ENCODE measurements at places on chromosomes 6 and 20.

GRCh38 chr6:4282926-4283325, 147.6 kb upstream of the ECI2 start:
- no peak for DNase-seq

- DNase-seq = no peak
These were observed 81.8 kb upstream of the DST start for GRCh38 chr6:56724455-56724854.

GRCh38 chr20:51586005-51586440, 43.5 kb upstream of the NFATC2 start:
- no peak for DNase-seq

GRCh38 chr6:142945049-142945445, at the start of gene HIVEP2:
Gene HIVEP2 (minus strand): TSS chr6:142945176. CDS start chr6:142774738, 170,438 bp downstream.
- DNase-seq = peak; percentile 75

GRCh38 chr6:144888621-144889020, 603.5 kb downstream of the UTRN start:
- no peak for DNase-seq

- no peak for DNase-seq
These were observed 256.7 kb upstream of the RAB32 start for GRCh38 chr6:146286961-146287360.

DNA sequence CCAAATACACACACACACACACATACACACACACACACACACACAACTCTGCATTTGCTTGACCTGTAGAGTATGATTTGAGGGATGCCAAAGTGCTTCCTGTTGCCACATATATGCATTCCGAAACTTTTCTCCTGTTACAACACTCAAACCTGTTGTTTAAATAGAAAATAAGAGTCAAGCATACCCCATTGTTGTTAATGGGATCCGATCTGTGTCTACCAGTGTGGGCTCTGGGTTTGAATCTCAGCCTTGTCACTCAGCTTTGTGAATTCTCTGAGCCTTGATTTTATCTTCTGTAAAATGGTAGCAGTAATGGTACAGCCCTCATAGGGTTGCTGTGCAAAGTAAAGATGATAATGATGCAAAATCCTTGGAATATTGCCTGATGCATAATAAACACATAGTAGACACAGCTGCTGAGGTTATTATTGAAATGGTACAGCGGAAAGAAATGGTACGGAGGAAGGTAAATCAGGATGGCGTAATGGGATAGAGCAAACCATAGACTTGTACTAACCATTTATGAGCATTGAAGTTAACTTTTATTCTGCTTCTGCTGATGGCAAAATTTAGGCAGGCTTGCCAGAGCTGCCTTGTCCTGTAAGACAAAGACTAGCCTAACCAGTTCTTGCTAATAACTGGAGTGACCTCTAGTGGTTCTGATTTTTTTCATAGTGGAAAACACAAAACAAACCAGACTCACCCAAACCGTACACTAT, 113.5 kb upstream of the PHACTR1 start:
- peak; percentile 21 for DNase-seq

DNA sequence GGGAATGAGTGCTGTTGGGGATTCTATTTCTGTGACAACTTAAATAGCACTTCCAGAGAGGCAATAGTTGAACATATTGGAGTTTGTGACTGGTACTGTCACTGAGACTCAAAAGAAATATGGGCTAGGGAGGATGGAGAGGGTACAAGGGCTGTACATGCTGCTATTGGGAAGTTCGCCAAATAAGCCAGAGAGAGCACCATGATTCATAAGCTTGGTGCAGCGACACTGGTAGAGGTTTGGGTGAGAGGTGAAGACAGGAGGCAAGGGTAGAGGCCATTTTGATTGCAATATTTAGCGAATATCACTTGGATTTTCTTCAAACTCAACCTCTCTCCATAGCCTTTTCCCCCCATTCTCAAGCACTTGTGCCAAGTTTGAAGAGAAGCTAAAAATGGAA, 214.3 kb downstream of the OGFRL1 start:
- DNase-seq = no peak

GRCh38 chr6:1346101-1346500, 34.2 kb downstream of the FOXQ1 start:
- DNase-seq = no peak

DNA sequence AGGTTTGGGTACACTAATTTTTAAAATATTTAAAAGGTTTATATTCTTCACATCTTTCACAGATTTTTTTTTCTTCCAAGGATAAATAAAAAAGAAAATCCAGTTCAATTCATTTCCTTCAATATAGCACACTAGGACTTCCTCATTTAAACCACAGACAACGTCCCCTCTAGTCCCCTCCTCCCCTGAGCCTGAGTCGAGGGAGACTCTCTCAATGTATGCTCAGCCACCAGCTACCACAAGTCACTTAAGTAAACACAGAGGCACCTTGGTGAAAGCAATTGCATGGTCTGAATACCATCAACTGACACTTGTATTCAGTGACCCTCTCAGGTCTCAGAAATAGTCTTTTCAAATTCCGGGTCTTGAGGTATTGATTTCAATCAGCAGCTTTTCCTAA, 88.6 kb downstream of the SIM1 start:
- no peak for DNase-seq

GRCh38 chr20:43508604-43509040, 1.1 kb downstream of the L3MBTL1 start:
- no peak for DNase-seq

GRCh38 chr6:41013466-41014153, 25.4 kb downstream of the UNC5CL start:
- DNase-seq = no peak

GRCh38 chr6:95917034-95917433, 98.7 kb upstream of the FUT9 start:
- no peak for DNase-seq

DNA sequence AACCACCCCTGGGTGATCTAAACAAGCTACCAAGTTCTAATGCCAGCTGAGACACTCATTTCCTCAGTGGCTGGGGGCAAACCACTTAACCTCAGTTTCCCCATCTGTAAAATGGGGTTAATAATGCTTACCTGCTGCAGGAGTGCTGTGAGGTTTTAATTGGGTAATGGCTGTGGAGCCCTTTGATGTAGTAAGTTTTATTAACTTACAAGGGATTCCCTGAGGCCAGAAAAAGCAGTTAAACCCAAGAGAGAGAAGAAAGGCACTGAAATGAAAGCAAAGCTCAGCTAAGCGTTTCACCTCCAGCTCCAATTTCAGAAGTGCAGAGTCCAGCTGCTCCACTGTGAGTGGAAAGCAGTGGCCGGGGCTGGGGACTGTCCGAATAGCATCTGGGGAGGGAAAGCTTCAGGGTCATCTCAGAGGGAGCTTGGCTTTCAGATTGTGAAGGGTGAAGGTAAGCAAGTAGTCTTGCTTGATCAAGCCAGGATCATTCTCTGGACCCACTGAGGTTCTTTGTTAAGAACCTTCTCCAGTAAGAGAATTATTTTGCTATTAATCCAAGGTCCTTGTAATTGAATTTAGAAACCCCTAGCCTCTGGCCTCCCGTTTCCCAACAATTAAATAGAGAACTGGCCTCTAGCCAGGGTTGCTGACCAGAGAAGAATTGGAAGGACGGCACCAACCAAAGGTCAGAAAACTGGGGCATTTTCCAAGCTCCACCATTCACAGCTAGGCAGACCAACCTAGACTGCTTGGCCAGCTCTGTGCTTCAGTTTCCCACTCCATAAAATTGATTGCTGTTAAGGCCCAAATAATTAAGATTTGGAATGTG, 20.9 kb upstream of the TCP11 start:
- DNase-seq = peak; percentile 31

DNA sequence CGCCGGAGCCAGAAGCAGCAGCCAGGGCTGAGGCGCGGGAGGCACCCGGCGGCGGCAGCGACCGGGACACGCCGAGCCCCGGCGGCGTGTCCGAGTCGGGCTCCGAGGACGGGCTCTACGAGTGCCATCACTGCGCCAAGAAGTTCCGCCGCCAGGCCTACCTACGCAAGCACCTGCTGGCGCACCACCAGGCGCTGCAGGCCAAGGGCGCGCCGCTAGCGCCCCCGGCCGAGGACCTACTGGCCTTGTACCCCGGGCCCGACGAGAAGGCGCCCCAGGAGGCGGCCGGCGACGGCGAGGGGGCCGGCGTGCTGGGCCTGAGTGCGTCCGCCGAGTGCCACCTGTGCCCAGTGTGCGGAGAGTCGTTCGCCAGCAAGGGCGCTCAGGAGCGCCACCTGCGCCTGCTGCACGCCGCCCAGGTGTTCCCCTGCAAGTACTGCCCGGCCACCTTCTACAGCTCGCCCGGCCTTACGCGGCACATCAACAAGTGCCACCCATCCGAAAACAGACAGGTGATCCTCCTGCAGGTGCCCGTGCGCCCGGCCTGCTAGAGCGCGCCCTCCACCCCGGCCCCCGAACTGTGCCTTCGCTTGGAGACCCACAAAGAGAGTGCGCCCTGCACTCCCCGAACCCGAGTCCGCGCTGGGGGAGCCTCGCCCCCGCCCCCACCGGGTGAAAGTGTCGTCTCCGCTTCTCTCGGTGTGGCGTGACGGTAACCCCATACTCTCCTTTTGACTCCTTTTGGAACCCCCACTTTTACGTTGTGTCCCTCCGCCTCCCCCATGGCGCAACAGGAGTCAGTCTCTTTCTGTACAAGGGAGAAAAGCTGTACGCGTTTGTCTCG, 1.6 kb downstream of the INSM1 start:
- DNase-seq = no peak

GRCh38 chr20:44170816-44171410, 16.1 kb downstream of the JPH2 start:
- no peak for DNase-seq

GRCh38 chr6:117840541-117840983, 66.5 kb upstream of the SLC35F1 start:
- DNase-seq = no peak

DNA sequence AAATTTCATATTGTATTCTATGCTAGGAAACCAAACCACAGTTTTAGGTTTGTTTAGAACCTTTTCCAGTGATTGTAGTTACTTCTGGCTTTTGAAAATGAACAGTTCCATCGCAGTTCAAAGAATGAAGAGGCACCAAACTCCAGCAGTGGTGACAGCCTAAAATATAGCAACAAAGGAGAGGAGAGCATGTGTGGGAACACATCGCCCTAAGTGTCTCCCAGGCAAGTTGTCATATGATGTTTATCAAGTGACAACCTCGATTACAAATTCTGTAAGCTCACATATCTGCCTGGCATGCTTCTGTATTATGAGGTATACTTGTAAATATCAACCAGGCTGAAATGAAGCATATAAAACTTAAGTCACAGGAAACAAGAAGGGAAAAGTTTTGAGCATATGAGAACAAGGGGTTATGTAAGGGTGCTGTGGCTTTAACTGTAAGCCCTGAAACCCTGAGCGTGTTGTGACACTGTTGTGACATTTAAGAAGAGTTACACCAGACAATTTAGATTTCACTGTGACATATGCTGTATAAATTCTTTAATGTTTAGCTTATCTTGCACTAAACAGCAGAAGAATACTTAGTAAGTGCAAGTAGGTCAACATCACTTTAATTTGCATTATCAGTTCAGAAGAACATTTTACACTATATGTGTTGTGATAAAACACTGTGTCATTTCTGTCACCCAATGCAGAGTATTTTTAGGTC, 29.1 kb upstream of the FBXL4 start:
- no peak for DNase-seq

- no peak for DNase-seq
These were observed 12.5 kb upstream of the R3HDML start for GRCh38 chr20:44324343-44324742.

GRCh38 chr6:163438298-163438939, 23.9 kb downstream of the QKI start:
- no peak for DNase-seq

DNA sequence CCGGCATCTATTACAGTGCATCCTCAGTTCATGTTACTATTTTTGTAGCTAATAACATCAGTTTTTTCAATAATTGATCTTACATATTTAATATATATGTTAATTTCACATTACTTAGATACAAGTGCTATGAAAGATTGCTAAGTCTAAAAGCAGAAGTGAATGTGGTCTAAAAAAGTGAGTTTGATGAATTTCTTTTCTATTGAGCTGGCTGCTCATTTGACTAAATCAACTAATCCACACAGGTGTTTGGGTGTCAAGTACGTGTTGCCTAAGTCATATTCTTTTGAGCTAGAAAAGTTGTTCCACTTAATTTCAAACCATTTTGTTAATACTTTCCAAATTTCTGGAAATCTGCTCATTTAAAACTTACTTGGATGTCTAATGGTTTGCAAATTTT, 46.6 kb upstream of the EZR start:
- DNase-seq = no peak

DNA sequence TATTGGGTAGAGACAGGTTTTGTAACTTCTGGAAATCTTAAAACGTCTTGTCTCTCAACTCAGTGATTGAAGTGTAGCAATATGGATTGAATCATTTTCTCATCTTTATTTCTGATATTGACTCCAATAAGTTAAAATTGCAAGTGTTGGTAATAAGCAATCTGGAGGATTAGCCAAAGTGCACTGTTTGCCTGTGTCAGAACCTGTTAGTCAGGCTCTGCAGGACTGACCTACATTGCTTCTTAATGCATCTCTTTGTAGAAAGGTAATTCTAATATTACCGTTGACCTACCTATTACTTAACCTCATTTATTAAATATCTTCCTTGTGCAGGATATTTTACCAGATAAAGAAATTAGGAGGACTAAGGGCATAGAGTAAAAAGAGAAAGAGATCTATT, 484.0 kb upstream of the CITED2 start:
- no peak for DNase-seq

Data from midbrain (tissue), 1 donor.